Stimulated activated CD4-positive, alpha-beta T cell treated with anti-CD3 and anti-CD28 coated beads, Interleukin-1b, Interleukin-23, amount 100 ng/mL, for 48 hours (primary cell): ENCODE measurements at places on chromosomes 7 and 10.

- DNase-seq, result no peak
Observed at GRCh38 chr10:98265403-98266378, 2.3 kb downstream of the LOXL4 start.

DNA sequence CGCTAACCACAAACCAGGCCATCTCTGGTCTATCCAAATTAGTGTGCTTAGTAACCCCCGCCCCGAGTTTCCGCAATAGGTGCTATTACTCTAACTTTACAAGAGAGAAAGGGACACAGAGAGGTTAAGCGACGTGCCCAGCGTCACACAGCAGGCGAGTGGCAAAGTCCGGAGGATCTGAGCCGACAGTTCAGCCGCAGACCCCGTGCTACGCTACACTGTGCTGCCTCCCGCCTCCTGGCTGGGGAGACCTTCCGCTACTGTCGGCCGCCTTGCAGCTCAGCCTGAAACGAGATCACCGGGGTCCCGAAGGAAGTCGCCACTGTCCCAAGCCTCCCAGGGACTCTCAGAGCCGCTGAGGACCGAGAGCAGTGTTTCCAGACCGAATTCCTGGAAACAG lies 799 bp downstream of the INTS1 start:
- DNase-seq, result no peak

- DNase-seq, result peak; percentile 16
Observed at GRCh38 chr10:23095966-23096801, 805 bp downstream of the MSRB2 start.

GRCh38 chr7:2474813-2475677 lies 1.2 kb downstream of the GRIFIN start:
- no peak for DNase-seq

DNA sequence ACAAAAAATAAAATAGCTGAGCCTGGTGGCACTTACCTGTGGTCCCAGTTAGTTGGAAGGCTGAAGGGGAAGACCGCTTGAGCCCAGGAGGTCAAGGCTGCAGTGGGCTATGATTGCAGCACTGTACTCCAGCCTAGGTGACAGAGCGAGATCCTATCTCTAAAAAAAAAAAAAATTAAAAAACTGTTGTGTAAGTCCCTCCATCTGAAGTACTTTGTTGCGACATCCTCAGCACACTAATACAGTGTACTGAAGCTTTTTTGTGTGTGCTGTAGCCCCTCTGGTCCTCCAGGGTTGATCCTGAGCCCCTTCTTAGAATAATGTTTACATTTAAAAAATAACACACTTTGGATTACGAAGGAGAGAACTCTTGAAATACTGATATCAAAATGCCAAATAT lies 71.3 kb downstream of the PFKFB3 start:
- no peak for DNase-seq

DNA sequence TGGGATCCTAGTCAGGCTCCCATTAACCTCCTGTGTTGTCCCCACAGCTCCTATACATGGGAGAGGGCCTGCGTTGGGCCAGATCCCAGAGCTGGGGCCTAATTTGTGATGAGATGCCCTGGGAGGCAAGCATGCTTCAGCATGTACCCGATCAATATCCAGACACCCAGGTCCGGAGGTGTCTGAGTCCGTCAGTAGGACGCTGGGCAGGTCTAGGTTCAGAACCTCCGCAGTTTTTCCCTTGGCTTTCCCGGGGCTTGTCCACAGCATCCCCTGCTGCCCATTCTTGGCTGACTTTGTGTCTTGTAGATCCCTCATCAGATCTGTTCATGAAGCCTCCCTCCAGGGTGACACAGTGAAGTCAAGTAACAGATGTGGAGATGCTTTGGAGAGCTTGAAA lies 32.7 kb upstream of the RBAK start:
- no peak for DNase-seq

- DNase-seq, result peak; percentile 70
Observed at GRCh38 chr7:151756076-151756731, 120.7 kb downstream of the PRKAG2 start.

DNA sequence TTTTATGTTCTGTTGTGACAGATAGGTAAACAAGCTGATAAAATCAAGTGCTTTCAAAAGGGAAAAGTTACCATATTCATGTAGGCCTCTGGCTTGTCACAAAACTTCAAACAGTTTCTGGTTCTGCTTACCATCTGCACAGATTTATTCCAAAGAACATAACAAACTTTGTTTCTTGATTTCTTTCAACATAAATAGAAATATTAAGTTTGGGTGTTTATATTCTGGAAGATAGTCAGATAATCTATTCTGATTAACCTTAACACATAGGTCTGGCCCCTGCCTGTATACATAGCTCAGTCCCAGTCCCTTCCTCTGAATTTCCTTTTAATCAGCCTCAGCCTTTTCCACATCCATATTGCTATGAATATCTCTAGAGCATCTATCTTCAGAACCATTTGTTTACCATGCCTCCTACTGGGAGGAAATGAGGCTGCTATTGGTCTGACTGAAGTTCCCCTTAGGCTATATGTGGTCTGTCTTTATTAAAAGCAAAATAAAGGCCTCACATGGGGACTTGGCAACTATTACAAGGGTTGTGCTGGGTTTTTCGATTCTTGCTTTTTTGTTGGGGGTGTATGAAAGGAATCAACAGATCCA lies 319.0 kb downstream of the HPSE2 start:
- no peak for DNase-seq

DNA sequence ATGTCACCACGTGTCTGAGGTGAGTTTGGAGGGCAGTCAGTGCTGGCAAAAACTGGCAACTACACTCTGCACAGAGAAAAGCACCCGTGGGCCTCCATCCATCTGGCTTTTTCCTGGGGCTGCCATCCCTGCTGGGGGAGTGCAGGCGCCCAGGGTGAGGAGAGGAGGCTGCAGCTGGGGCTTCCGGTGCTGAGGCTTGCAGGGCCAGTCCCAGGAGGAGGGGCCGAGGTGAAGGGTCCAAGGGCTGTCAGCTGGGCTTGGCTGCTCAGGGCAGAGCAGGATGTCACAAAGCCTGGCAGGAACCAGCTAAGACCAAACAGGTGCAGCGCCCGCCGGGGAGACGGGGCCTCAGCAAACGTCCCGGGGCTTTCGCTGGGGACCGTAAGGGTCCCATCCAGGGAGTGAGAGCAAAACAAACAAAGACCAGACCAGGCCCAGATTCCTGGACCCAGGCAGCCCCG lies 77.2 kb downstream of the CFAP46 start:
- DNase-seq, result no peak

DNA sequence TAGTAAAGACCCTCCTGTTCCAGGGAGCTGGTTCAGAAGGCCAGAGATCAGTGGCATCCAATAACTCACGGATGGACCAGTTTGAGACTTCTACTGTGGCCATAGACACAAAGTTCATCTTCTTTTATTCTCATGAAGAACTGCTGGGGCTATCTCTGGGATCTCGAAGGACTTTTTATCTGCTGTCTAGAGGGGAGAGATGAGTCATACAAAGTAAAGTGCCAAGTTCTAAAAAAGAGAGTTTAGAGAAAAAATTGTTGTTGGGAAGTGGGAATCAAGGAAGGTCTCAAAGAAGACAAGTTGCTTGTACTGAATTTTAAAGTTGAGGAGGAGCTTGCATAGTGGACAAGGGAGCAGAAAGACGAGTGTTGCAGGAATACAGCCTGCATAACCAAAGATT lies 8.0 kb upstream of the FAM221A start:
- DNase-seq, result no peak

- DNase-seq, result no peak
Observed at GRCh38 chr7:27193335-27194001, 6.4 kb downstream of the HOXA13 start.

DNA sequence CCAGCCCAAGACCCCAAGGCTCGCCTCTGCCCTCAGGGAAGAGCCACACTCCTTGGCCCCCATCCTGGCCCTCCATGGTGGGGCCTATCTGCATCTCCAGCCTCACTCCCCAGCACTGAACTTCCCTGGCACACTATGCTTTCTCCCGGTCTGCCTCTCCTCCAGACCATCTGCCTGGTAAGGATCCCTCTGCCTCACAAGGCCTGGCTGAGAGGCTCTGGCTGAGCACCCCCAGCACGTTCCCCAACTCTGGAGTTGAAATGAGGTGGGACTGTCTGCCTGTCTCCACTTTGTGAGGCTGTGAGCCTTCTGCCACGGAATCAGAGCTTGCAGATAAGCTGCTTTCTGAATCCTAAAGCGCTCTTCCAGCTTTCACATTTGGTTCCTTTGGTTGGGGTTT lies 220.7 kb downstream of the TNS3 start:
- DNase-seq, result no peak

GRCh38 chr10:58776568-58777318 lies 264.1 kb downstream of the BICC1 start:
- no peak for DNase-seq

DNA sequence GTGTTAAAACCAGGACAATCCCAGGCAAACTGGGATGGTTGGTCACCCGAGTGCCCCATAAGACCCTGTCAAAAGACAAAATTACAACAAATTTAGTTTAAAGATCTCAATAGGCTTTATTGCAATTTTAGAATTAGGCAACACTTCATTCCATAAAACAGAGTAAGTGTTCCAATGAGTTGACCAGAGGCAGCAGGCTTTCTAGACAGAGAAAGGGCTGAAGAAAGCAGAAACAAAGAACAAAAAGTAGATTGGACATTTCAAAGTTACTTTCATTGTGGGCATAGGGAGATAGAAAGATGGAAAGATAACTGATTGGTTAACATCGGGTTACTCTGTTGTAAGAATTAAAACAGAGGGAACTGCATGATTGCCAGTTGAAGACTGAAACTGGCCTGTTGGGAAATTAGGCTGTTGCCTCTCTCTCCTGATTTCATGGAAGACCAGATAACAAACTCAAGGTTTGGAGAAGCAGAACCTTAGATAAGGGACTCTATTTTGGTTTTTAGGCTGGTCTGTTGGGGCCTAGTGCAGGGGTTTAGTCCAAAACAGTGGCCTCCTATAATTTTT lies 36.3 kb downstream of the ENTPD1 start:
- DNase-seq, result no peak

GRCh38 chr7:101626758-101627157 lies 2.3 kb downstream of the MYL10 start:
- no peak for DNase-seq

DNA sequence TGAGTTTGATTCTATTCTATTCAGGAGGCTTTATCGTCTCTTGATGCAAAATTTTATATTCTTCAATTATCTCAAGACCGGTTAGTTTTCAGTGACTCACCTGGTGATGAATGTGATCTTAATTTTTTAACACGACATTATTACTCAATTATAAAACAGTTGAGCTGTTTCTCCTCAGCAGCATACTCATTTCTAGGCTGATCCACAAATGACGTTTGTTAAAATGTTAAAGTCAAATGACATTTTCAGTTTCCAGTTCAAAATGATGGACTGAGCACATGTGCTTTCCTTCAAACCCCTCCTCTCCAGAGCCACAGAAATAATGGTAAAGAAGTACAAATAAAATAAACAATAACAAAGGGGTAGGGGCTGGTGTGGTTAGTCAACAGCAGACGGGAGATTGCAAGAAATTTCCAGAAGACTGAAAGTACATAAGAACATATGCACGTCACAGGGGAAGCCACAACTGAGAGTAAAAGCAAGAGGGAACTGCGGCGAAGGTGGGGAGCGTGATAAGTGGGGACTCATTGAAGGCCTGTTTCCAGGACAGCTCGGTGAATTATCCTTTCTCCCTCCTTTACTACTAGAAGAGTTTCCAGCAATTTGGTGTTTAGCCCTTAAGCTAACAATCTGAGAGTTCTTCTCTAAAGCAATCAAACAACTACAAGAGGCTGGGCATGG lies 10.9 kb downstream of the MACROH2A2 start:
- peak; percentile 5 for DNase-seq
